ENCODE measurements at places on chromosomes 3 and 15.

DNA sequence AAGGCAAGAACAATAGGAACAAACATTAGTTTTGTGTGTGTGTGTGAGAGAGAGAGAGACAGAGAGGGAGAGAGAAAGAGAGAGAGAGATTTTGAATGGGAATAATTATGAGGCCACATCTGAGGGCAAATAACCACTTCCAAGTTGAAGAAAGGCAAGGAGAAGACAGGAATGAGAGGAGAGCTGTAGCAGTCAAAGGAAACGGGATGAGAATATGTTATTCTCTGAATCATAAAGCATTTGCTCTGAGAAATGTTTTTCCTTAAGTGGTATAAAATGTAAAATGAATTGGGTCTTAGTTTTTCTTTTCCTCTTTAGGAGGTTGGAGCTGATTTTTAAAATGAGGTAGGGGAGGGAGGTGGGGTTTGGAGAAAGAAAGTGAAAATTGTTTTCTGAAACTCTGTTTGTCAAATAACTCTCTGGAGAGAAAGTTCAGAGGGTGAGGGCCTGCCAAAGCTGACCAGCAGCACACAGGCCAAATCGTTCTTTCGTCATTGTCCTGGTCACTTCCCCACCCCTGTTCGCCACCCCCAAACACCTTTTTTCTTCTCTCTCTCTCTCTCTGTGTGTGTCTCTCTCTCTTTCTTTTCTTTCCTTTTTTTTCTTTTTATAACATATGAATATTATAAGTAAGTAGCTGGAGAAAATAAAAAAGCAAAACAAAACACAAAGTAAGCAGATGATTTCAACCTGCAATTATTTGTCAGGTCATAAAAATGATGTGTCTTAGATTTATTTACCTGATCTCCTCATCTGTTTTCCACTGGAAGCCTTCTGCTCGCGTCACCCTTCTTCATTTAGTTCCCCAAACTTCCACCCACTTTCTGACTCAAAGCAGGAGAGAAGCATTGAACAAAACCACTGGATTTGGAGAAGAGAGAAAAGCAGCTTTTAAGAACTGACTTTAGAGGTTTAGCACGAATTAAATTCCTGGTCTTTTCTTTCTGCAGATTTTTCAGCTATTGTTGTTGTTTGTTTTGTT lies 110.6 kb downstream of the LPP start:
- DNase-seq: no peak

- DNase-seq: no peak
These were observed 225.2 kb upstream of the ICE2 start for GRCh38 chr15:60704129-60704528.

- DNase-seq: no peak
These were observed 21.8 kb upstream of the ANPEP start for GRCh38 chr15:89836267-89837133.

DNA sequence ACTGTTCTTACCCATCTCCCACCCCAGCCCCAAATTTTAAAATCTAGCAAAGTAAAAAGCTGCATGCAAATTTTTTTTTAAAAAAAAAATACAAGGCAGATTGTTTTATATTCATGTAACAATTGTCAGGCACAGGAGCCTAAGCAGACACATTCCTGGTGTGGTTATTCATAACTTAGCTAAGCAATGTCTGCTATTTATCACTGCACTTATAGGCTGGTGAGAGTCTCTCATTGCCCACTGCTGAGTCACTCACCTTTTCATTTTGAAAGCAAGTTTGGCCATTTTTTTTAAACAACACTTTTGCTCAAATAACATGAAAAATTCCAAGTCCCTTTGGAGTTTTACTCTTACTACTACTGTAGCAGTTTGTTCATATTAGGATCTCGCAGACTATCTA lies 413.9 kb downstream of the RBMS3 start:
- no peak for DNase-seq

GRCh38 chr3:133440652-133441051 lies 40.8 kb downstream of the BFSP2 start:
- DNase-seq: no peak

GRCh38 chr3:160132226-160132625 lies 93.0 kb upstream of the C3orf80 start:
- no peak for DNase-seq

- no peak for DNase-seq
These were observed 16.0 kb upstream of the LRRN1 start for GRCh38 chr3:3783210-3783609.

- peak; percentile 99 for DNase-seq
These were observed 78.6 kb downstream of the ABHD5 start for GRCh38 chr3:43769097-43769884.

- no peak for DNase-seq
These were observed 12.8 kb upstream of the TMOD3 start for GRCh38 chr15:51816611-51817010.

GRCh38 chr3:46478341-46478740 lies 13.6 kb upstream of the LTF start:
- DNase-seq: no peak

- DNase-seq: peak; percentile 63
These were observed 43.9 kb upstream of the PLXND1 start for GRCh38 chr3:129650256-129650872.

DNA sequence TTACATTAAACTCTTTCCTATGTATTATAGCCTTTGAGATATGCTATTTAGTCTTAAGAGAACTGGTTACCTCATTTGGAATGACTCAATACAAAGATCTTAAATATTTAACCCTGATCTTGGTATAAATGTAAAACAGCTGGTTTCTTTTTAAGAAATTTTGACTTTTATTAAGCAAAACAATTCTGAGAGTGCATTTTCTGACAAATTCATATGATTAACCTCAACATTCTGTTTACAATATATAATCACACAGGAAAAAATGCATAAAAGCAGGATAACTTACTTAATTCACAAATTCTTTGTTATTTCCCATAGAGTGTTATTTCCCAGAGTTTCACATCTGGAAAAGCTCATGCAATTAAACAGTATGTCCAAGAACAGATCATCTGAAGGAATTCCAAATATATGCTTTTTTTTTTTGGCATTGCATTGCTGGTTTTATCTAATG lies 400.4 kb upstream of the THBS1 start:
- DNase-seq: no peak

- DNase-seq: no peak
These were observed 264.6 kb upstream of the TGFBR2 start for GRCh38 chr3:30341851-30342250.

DNA sequence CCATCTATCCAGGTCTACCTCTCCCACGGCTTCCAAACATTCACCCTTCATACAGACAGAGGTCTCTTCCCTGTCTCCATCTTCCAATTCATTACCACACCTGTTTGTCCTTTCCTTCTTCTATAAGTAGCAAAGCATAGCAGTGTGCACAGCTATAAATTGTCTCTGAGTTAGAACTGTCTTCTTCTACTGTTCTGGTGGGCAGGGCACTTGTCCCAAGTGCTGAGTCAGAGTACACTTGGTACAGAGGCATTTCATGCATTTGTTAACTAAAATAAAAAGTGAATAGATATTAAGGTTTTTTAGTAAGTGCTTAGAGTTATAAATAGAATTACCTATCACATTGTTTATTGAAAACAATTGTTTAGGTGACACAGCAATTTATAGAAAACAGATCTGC lies 150.1 kb upstream of the CCDC54 start:
- no peak for DNase-seq

- no peak for DNase-seq
These were observed 145.7 kb downstream of the PLCL2 start for GRCh38 chr3:17030438-17030837.

DNA sequence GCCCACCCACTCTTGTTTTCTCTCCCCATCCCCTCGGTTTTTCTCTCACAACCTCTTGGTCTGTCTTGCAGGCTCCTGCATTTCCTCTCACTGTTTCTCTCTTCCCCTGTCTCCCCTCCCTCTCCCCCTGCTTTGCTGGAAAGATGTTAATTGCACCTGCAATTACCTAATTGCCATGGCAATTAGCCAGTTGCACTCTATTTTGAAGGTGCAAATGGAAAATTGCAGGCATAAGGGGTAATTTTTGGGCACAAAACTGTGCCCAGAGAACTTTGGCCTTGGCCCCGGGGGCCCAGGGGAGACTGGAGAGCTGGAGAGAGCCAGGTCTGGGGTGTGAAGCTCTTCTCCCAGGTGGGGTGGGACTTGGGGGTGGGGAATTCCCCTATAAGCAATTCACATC lies 164.5 kb upstream of the TLE3 start:
- DNase-seq: no peak
